ENCODE measurements at places on chromosomes 11 and 22. TPM values are rescaled to one million over a fixed set of nuclear protein-coding genes. Genes with fewer than 3 reads are reported as not detected.

GRCh38 chr11:38796281-38796680 is 2198.2 kb upstream of the RAG2 start:
- DNase-seq = no peak

OR52I1 gene
- total RNA-seq = not detected

SPCS2 gene
- total RNA-seq = 166 TPM

BRSK2 gene
- 27.1 TPM for total RNA-seq

DNA sequence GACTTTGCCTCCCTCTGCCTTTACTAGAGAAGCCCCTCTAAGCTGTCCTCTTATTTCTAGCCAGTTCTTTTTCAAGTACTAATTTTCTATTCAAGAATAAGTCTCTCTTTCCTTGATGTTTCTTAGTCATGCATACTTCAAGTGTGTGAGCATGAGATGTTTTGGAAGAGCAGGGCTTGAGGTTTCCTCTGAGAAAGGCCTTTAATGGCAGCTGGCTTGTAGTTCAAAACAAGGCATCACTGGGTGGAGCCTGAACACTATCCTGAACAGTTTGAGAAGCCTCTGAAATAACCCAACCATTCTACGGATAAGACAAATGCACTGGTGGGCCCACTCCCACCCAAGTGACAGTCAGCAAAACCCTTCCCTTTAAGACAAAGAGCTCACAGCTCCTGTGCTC is 37.6 kb downstream of the CLDN25 start:
- DNase-seq = no peak

- no peak for DNase-seq
Measured at GRCh38 chr11:71485063-71485399, 32.0 kb downstream of the NADSYN1 start.

GRCh38 chr11:132632641-132633124 is 899.6 kb downstream of the OPCML start:
- DNase-seq = no peak

DNA sequence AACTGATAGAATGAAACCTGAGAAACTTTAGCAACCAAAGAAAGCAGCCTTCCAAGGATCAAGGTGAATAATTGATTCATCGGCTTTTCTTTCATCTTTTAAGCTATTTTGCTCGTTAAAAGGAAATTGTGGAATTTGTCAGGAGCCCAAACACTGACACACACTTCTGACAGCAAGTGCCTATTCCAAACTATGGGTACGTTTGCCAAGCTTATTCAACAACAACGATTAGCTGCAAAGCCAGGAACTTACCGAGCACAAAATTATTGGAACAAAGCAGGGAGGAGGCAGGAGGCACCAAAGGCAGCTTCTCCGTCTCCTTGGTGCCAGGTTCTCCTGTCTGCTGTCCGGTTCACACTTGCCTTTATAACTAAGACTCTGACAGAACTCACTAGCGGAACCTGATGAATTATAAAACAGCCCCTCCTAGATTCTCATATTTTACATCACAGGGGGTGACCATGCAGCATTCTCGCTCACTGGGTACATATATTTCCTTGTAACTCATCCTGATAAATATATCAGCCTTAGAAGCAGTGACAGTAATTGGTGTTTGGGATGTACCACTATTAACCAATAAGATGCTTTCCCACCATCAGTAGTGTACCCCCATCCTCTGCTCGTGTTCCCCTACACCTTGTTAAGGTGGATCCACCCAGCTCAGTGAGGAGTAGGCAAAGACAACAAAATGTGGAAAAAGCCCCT is 395.9 kb upstream of the CCDC90B start:
- no peak for DNase-seq

TEAD1 gene
- 67.4 TPM for total RNA-seq

GRCh38 chr11:84227970-84228665 is 942.0 kb upstream of the CCDC90B start:
- DNase-seq = no peak

All from H1 (cell line).